ENCODE measurements at places on chromosomes 6 and 20.
A peak's percentile ranks its signal among the peaks of the same experiment; 100 is the strongest.

DNA sequence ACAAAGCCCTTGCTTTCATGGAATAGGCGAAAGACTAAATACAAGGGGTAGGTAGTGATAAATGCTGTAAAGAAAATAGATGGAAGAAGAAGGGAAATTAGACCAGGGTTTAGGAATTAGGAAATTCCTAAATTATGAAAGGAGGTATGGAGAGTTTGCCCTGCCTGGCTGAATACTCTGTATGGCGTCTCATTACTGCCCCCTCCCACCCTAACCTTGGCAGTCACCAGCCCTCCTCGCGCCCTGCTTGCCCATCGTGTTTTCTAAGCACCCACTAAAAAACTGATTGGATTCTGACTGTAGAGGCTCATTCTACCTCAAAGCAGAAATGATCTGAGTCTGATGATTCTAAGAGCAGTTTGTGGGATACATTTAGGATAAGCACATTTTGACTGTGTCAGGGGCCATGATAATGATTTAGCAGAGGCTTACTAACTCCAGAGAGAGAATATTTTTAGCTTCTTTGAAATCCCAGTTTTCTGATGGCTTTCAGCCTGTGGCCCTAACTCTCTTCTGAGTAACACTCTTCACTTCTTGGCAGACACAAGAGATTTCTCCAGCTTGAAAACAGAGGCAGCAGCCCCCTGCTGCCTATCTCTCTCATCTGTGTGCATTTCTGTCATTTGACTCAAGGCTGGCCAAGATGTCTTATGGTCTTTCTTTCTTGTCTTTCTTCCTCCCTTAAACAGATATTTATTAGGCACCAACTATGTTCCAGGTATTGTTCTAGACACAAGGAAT is 1.4 kb upstream of the CHD6 start:
- no peak for DNase-seq

GRCh38 chr6:24692003-24692402 is 25.1 kb downstream of the ACOT13 start:
- no peak for DNase-seq

DNA sequence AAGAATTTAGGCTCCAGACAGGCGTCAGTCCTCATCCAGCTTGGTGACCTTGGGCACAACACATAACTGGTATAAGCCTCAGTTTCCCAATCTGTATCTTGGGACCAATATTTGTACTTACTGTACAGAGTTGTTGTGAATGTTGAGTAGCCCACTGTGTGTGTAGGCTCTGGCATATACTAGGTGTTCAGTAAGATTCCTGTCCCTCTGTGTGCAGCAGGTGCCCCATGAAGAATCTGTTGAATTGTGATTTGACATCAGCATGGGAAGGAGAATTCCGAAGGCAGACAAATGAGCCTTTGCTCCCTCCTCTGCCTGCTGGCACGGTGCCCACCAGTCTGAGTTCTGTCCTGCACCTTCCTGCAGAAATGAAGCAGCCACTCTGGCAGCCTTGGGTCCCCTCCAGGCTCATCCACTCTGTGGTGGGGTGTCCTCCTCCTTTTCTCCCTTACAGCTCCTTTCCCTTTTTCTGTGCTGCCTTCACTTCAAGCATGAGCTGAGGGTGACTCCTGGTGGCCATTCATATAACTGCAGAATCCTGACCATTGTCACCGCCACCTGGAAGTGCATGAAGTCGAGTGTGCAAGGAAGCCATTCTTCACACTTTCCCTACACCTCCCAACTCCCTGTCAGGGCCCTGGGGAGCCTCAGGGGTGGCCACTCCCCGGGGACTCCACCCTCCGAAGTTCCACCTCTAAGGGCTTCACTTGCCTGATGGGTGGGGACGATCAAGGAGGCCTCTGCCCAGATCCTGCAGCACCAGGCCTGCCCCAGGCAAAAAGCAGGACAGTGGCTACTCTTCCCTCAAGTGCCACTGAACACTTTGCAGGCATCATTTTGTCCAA is 48.2 kb downstream of the MRPL14 start:
- peak; percentile 78 for DNase-seq

GRCh38 chr6:153301602-153302001 is 170.5 kb upstream of the RGS17 start:
- no peak for DNase-seq

DNA sequence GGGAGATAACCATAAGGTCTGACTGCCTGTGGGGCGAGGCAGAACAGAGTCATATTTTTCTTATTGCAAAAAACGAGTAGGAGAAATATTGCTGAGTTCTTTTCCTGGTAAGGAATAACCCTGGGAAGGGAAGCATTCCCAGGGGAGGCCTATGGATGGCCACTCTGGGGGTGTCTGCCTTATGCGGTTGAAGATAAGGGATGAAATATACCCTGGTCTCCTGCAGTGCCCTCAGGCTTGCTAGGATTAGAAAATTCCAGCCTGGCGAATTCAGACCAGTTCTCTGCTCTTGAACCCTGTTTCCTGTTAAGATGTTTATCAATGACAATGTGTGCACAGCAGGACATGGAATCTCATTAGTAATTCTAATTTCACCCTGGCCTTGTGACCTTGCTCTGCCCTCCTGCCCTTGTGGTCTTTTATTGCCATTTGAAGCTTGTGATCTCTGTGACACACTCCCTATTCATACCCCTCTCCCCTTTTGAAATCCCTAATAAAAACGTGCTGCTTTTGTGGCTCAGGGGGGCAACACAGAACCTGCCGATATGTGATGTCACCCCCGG is 491.1 kb upstream of the EYS start:
- DNase-seq = no peak

- DNase-seq = no peak
These were observed 6.6 kb upstream of the WFDC2 start for GRCh38 chr20:45462711-45463509.

GRCh38 chr6:83781506-83781905 is 71.7 kb upstream of the RIPPLY2 start:
- no peak for DNase-seq

DNA sequence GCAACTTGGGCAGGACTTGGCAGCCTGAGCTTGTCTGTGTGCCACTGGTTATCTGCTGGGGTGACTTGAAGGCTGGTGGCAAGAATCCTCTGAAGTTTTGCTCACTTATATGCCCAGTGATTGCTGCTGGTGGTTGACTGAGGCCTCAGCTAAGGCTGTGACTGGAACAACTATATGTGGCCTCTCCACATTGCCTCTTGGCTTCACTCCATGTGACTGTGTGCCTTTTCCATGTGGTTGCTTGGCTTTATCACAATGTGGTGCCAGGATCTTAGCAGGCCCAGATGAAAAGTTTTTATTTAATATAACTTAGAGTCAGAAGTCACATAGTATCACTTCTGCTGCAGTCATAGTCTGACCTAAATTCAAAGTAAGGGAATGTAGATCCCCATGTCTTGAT is 104.5 kb downstream of the ADAT2 start:
- no peak for DNase-seq

GRCh38 chr6:33417128-33417902 is 592 bp downstream of the CUTA start:
- DNase-seq = no peak

- DNase-seq = no peak
These were observed 43.5 kb upstream of the SCAF8 start for GRCh38 chr6:154689493-154690255.

- DNase-seq = no peak
These were observed 175.0 kb downstream of the GMPR start for GRCh38 chr6:16413399-16413798.

GRCh38 chr20:9613871-9614270 is 99.5 kb downstream of the LAMP5 start:
- DNase-seq = no peak

DNA sequence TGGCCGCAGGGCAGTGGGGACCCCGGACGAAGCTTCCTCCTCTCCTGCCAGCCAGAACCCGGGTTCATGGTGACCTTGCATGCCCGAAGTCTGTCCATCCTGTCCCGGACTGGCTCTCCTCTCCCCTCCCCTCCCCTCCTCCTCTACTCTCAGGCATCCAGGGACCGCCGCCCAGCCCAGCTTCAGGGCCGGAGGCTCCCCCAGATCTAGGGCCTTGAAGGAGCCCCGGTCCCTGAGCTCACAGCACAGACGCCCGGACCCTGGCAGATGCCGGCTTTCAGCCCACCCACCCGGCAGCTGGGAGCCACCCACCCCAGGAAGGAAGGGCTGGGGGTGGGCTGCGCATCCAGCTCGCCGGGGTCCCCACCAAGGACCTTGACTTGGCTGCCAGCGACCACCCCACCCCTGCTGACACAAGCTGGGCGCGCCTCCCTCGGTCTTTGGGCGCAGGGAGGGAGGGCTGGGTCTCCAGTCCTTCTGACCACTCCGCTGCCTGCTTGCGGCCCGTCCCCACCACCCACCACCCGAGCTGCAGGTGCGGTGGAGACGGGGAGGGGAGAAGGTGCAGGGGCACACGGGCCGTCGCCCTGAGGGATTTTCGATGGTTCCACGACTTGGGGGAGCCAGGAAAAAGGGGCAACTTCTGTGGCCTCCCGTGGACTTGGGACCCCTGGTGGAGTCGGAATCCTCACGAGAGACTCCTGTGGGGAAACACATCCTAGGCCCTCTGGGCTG is 5.8 kb upstream of the ABHD16B start:
- DNase-seq = peak; percentile 68

- no peak for DNase-seq
These were observed 52.0 kb upstream of the BMP2 start for GRCh38 chr20:6715401-6715941.

- no peak for DNase-seq
These were observed 42.0 kb downstream of the CDS2 start for GRCh38 chr20:5168651-5169396.

DNA sequence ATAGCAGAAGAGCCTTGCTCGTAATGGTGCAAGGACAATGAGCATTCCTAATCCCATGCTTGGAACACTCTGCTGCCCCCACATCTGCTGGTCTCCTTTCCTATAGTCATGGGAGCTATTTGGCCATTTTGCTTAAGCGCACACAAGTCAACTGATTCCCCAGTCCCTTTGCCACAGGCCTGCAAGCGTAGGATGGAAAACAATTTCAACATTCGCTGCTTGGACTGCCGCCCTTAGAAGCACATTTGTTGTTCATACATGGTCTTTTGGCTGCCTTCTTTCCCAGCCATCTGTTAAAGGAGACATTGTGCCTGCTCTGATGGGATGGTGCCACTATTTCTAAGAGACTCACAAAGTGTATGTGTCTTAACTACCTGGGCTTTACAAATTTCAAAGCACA is 96.9 kb downstream of the RFX6 start:
- no peak for DNase-seq

- no peak for DNase-seq
These were observed 34.8 kb downstream of the HNF4A start for GRCh38 chr20:44390280-44390679.

DNA sequence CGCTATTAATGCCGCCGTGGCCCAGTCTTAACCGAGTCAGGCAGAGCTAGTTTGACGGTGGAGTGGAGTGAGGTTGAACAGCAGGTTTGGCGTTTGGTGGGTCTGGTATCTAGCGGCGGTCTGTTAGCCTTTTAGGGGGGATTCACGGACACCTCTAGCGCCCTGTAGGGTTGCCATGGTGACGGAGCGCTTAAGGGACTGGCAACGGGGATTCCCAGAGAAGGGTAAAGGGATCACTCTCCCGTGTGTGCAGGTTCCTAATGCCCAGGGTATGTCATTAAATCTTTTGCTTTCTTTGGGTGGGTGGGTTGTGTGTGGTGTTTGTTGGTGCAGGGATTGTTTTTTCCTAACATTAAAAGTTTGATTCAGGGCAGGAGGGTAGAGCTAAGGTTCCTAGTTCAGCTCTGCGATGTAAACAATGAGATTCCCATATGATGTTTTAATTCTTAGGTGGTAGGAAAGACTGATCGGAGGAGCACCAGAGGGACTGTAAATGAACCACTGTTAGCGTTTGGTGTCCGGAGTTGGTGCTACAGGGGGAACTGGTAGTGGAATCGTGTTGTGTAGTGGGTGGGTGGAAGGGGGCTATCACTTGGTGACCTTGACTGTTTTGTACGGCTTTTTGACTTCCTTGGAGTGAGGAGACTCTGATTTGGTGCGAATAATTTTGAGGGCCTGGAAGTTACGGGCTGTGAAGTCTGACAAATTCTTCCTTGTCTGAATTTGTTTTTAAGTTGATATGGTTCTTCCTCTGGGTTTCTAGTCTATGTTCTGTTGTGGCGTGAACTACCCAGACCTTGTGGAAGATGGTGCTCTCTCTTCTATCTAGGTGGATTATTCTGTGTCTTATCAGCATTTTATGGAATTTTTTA is 5.0 kb downstream of the BRD2 start:
- peak; percentile 32 for DNase-seq

DNA sequence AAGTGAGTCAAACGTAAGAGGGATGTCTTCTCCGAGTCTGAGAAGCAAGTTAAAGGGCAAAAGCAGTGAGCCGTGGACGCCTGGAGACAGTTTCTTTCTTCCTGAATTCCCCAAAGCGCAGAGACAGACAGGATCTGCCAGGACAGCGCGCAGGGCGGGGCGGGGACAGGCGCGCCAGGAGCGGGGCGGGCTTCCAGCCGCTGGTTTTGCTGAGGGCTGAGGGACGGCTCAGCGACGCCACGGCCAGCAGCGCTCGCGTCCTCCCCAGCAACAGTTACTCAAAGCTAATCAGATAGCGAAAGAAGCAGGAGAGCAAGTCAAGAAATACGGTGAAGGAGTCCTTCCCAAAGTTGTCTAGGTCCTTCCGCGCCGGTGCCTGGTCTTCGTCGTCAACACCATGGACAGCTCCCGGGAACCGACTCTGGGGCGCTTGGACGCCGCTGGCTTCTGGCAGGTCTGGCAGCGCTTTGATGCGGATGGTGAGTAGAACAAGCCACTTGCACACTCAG is at the start of gene SCGN:
Gene SCGN (plus strand): TSS at position 209 of the 509 bp plus-strand sequence. CDS start 189 bp downstream, at position 398.
- DNase-seq = peak; percentile 63

DNA sequence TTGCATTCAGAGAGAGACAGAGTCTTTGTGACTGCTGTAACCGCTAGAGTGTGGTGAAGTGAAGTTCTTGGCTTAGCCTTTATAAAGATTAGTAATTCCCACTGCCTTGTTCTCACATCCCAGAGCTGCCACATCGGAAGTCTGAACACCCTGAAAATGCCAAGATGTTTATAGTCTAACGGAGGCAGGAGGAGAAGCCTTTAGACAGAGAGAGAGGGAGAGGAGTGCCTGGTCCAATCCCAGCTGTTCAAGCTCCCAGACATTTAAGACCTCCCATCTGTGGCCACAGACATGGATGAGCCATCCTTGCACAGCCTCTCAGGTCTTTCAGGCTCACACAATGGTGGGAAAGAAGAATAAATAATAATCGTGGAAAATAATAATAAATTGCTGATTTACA is 1422.8 kb upstream of the EYS start:
- no peak for DNase-seq

GRCh38 chr6:27130668-27131428 is 116.7 kb upstream of the PRSS16 start:
- no peak for DNase-seq

DNA sequence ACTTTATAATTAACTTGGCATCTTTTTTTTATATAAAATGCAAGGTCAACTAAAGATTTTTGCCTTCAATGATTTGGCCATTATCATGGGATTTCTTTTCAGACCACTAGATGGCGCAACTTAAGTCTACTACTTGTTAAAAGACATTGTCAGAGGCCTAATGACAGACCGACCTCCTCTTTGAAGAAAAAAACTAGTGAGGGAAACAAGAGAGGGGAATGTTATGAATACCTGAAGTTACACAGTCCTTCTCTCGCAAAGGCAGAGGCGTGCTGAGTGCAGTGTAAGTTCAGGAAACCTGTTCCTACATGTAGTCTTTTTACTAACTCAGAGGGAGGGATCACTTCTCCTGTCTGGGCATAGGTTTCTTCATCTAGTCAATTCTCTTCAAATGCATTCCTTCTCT is 9.3 kb downstream of the TRAPPC3L start:
- no peak for DNase-seq

- DNase-seq = no peak
These were observed 107.0 kb downstream of the JARID2 start for GRCh38 chr6:15352845-15353244.

GRCh38 chr6:85580118-85580877 is 13.4 kb downstream of the SNX14 start:
- no peak for DNase-seq

All from right kidney (tissue), 9 donors.